Small intestine (tissue), 16 donors: ENCODE measurements at places on chromosomes 16 and 17.

DNA sequence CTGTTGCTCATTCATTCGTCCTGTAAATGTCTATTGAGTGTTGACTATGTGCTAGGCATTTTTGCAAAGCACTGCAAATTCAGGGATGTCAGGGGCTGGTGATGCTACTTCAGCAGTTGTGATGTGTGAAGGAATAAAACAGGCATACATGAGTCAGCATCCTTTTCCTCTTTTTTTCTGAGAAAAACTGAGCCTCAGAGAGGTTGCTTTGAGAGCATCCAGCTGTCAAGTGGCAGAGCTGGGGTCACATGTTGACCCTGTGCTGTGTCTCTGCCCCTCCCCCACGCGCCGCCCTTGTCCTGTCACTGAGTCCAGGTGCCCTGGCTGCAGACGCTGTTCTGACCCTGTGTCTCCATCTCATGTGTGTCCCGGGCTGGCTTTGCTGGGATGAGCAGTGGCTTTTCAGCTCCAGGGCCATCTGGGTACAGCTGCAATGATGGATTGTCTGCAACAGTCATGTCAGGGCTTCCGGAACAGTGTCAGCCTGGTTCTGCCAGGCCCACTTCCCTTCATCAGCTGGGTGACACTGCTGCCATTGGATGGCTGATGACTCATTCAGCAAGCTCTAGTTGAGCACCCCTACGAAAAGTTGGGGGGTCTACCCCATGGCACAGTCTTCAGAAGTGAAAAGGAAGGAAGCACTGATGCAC lies 14.9 kb downstream of the SEC14L5 start:
- H3K27me3 ChIP-seq, result no peaks in the 10 kb centered on the region
- no peak overlapping the region for H3K27ac ChIP-seq
- H3K36me3 ChIP-seq, result no peaks in the 10 kb centered on the region

GRCh38 chr17:44913676-44914075 lies 1.6 kb downstream of the GFAP start:
- no peak for DNase-seq
- H3K36me3 ChIP-seq, result no peaks in the 10 kb centered on the region
- H3K4me3 ChIP-seq, result no peak overlapping the region
- no peaks in the 10 kb centered on the region for H3K4me1 ChIP-seq

GRCh38 chr17:59327121-59327980 lies 4.1 kb upstream of the YPEL2 start:
- no peak overlapping the region for H3K4me3 ChIP-seq
- H3K27me3 ChIP-seq, result no peaks in the 10 kb centered on the region
- no peaks in the 10 kb centered on the region for H3K36me3 ChIP-seq
- no peak for DNase-seq
- peaks cover 2% of the 10 kb centered on the region for H3K4me1 ChIP-seq

GRCh38 chr16:14337303-14338191 lies 266.4 kb downstream of the MRTFB start:
- no peak overlapping the region for H3K4me3 ChIP-seq
- H3K36me3 ChIP-seq, result no peaks in the 10 kb centered on the region
- H3K27ac ChIP-seq, result no peak overlapping the region
- DNase-seq, result peak; percentile 23
- no peaks in the 10 kb centered on the region for H3K27me3 ChIP-seq
